Femur (tissue), 1 donor: ENCODE measurements at places on chromosomes 16 and 17.

DNA sequence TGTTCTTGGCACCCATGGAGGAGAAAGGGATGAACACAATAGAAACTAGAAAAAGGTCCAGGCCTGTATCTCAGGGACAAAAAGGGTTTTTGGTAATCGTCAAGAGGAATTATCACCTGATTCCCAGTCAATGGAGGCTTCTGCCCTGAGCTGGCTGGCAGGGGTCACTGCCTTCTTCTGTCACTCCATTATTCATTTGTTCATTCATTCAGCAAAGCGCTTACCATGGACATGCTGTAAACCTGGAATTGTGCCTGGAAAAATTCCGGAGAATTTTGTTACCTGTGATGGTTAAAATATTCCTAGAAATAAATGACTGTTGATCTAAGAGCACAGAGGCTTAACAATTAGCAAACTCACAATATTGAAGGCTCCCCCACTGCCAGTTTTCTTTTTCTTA lies 212.3 kb downstream of the SHISA9 start:
- no peak for DNase-seq

- peak; percentile 23 for DNase-seq
These were observed 210.0 kb downstream of the FTO start for GRCh38 chr16:53913920-53914319.

- DNase-seq = peak; percentile 18
These were observed 107.9 kb downstream of the HAPSTR1 start for GRCh38 chr16:9199311-9199710.

- no peak for DNase-seq
These were observed 2.7 kb downstream of the DLX3 start for GRCh38 chr17:49992191-49992932.

GRCh38 chr16:88058817-88059216 lies 107.6 kb downstream of the BANP start:
- DNase-seq = no peak

DNA sequence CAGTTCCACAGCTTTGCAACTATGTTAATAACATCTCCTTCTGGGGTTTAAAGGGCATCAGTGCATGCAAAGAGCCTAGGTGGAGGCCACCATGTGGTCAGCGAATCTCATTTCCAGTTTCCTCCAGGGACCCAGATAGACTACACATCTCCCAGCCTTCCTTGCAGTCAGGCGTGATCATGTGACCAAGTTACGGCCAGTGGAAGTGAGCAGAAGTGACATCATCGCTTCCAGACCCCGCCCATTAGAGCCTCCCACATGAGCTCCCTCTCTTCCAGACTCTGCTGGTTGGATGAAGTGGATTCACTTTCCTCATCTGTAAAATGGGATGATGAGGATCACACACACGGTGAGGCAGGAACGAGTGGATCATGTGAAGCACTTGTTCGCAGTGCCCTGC lies 27.4 kb upstream of the KDM8 start:
- DNase-seq = no peak

- DNase-seq = no peak
These were observed 460 bp upstream of the HSBP1 start for GRCh38 chr16:83807327-83807709.
